ENCODE measurements at places on chromosomes 5 and 9.

DNA sequence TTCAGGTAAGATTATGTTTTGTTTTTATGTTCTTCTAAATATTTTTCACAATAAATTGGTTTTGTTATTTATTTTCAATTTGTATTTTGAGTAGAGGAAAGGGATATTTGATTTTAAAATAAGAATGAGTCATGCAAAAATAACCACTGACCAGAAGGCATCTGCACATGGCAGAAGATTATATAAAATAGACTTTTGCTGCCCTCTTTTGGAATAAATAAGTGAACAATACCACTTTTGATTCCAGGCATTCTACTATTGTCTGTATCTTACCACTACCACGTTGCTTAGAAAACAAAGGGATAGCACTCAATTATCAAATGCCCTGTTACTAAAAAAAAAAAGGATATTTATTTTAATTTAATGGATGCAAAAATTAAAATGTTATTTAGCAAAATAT lies 227.3 kb upstream of the ITGA1 start:
- DNase-seq, result no peak

GRCh38 chr5:74149395-74149794 lies 491.1 kb downstream of the ENC1 start:
- DNase-seq, result no peak

GRCh38 chr9:84343111-84343521 lies 2.6 kb upstream of the SLC28A3 start:
- no peak for DNase-seq

GRCh38 chr5:473551-474192 lies 30.7 kb downstream of the EXOC3 start:
- peak; percentile 33 for DNase-seq

- DNase-seq, result no peak
These were observed 109.2 kb downstream of the ADAMTS19 start for GRCh38 chr5:129569295-129569694.

DNA sequence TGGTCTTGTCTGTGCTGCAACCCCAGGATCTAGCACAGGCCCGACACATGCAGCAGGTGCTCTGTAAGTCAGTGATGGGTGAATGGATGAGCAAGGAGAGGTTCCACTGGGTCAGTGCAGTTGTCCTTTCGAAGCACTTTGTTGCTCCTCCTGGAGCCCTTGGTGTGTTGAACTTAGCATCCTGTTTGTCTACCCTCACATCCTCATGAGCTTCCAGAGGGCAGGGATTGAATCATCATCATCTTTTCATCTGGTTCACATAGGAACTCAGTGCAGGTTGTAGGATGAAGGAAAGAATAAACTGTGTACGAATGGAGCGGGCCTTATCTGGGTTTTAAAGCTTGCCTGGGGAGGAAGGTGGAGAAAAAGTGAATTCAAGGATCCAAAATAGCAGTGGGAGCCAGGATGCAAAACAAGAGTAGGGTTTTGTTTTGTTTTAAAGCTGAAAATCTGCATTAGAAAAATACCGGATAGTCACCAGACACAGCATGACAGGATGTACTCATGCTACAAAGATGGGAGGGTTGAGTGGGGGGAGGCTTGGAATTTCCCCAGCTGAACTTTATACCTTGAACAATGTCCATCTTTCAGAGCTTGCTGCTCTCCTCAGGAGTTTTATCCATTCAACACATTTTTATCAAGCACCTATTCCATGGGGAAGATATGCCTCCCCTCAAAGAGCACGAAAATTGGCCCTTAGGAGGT lies 55.8 kb downstream of the PTTG1 start:
- DNase-seq, result no peak

GRCh38 chr9:35910613-35911359 lies 1.5 kb downstream of the SPAAR start:
- DNase-seq, result no peak

DNA sequence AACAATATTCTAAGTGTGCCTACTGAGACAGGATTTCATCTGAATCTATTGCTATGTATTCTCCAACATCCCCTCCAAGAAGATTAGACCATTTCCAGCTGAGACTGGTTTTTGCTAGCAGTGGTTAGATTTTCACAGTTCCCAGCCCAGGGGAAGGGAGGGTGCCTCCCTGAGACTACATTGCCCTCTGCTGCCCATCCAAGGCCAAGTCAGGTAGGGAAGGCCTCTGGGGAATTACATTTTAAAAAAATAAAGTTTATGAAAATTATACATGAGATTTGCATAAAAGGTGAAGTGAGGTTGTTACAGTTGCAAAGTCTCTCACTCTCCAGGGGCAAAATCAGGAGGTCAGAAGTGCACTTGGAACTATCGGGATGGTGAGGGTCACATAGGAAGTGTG lies 28.0 kb upstream of the SYK start:
- no peak for DNase-seq

DNA sequence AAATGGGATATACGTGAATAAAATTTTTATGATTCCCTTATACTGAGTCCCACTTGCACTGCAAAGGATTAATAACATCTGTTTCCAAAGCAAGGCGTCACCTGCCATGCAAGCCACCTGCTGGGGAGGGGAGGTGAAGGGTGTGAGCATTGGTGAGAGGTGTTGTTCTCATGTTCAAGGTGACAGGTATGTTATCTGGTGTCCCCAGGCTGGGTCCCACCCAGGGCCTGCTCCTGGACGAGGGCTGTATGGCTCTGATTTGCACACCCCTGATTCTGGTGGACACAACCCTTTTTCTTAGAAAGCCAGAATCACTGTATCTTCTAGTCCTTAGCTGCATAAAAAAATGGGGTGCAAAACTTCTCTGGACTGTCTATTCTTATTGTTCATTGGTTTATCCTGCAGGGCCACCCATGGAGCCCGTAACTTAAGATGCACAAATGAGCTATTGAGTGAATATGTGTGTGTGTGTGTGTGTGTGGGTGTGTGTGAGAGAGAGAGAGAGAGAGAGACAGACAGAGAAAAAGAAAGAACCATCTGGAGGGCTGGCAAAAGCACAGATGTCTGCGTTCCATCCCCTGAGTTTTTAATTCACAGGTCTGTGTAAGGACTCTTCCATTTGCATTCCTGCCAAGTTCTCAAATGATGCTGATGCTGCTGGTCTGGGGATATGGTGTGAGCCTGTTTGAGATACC lies 53.7 kb downstream of the SYK start:
- DNase-seq, result no peak

DNA sequence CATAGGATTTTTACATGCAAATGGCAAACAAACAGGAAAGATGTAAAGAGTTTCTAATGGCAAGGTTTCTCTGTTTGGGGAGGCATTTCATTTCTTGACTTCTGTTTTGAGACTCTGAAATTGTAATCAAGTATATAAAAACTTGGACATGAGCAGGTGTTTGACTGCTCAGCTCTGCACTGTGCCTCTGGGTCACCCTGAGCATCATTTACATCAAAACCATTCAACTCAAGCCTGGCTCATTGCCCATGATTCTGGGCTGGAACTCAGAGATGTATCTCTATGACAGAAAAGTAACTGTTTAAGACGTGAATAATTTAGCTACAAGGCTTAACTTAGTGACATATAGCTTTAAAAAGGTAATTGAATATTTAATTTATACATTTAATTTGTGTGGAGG lies 1402.4 kb upstream of the NUDT12 start:
- no peak for DNase-seq

GRCh38 chr5:157225469-157226422 lies 40.2 kb upstream of the CYFIP2 start:
- DNase-seq, result no peak

DNA sequence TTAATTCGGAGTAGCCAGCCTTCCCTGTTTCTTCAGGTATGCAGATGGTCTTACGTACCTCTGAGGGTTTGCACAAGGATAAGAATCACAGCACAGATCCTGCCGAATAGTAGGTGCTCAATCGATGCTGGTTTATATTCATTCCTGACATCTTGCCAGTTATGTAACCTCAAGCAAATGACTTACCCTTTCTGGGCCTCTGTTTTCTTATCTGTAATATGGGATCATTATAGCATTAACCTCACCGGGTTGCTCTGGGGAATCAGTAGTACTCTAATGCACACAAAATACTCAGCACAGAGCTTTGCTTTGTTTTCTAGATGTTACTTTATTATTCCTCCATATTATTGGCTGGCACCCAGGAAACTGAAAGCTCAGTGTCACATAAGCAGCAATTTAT lies 7.7 kb upstream of the NR5A1 start:
- no peak for DNase-seq

DNA sequence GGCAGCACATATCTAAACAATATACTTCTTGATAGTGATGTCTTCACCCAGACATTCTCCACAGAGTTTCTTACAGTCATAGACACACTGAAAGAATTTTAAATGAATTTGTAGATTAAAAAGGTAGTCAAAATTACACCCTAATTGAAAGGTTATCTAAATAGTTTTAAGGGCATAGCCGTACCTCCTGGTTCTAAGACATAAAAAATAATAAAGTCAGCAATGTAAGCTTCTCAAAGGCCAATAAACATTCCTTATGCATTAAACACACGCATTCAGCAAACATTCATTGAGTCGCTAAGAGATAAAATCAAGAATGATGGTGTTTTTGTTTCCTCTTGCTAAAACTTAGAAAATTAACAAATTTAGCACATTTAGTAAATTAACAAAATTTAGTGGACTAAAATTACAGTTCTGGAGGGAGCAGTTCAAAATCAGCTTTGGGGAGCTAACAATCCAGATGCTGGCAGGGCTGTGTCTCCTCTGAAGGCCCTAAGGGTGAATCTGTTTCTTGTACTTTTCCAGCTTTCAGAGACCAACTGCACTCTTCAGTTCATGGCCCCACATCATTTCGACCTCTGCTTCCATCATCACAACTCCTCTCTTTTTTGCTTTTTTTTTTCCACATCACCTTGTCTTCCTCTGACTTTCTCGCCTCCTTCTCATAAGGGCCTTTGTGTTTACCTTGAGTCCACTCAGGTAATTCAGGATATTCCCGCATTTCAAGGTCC lies 516.5 kb downstream of the DNAH5 start:
- DNase-seq, result no peak

DNA sequence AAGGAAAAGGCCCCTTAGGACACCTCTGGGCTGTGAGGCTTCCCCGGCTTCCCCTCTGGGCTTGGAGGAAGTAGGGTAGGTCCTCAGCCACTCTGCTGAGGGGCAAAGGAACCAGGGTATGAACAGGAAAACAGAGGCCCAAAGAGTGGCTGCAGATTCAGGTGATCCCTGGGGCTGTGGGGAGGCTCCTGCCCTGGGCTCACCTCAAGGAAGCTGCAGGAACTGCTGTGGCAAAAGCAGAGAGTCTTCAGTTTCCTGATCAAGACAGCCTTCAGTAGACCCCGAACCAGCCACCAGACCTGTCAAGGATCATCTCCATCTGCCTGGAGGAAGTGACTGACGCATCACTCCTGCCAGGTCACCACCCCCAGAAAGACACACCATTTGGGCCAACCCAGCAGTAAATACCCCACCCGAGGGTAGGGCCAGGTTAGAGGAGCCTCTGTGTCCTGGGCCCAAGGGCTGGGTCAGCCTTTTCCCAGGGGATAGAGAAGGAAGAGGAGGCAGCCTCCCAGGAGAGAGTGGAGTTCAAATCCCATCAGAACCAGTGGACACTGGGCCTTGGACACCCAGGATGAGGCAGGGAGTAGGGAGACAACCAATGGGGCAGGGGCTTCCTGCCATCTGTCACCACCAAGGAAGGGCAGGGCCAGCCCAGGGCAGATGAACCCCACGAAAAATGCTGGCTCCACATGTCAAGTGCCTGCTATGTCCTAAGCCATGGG lies 5.8 kb upstream of the ST6GALNAC6 start:
- no peak for DNase-seq

DNA sequence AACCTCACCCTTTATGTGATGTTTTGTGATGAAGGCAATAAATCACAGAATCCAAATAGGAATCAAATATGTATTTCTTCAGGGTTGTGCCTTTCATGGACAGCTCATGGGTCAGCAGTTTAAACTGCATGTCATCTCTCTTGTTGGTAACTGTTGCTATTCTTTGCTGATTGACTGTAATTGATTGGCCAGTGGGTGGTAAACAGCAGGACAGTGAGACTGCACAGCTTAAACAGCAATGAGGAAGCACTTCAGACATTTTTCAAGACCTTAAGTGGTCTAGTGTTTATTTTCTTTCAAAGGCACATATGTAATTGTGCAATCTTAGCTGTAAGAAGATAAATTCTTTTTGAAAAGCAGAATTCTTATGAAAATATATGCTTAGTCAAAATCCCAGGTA lies 260.5 kb downstream of the COX7C start:
- no peak for DNase-seq

DNA sequence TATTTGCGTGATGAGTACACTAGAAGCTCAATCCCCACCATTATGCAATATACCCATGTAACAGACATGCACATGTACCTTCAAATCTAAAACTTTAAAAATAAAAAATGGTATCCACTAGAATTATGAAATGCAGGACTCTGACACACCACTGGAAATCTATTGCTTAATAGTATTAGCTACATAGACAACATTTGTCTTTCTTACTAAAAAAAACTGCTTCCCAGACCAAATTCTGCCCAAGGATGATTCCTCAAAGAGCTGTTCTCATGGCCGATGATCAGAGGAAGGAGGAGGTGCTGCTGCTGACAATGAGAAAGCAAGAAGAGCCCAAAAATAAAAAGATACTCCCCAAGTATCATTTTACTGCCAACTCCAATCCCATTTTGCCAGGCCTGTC lies 67.2 kb downstream of the TTC39B start:
- no peak for DNase-seq

- no peak for DNase-seq
These were observed 109.3 kb downstream of the TARS1 start for GRCh38 chr5:33549982-33550567.

DNA sequence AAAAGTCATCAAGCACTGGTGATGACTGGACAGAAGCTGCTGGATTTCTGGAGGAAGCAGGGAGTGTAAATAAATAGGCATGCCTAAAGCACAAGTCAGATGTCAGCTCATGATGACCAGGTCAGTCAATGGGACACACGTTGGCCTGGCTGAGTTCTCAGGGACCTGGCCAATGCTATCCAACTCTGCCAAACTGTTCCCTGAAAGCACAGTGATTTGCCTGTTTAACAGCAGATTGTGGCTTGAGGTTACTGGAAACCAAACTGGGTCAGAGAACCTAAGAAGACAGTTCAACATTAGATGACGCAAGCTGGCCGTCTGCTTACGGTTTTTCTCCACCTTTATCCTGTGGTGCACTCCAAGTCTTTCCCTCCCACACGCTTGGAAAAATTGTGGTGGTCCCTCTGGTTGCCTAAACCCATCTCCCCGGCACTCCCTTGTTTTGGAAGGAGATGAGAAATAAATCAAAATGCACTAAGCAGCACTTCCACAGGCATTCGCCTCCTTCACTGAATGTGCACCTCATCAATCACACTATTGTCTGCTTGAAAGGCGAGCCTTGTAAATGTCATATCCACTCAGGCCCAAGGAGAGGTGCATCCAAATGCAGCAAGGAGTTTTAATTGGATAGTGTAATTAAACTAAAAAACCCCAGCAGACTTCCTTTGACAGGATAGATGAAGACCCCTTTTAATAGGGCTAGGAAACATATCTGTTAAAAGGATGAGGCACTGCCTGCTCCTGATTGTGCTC lies 199.4 kb downstream of the GAPVD1 start:
- DNase-seq, result no peak

- no peak for DNase-seq
These were observed 15.2 kb downstream of the NEK6 start for GRCh38 chr9:124272979-124273378.

All from hippocampal formation (tissue), 2 donors.